Activated CD4-positive, alpha-beta T cell treated with anti-CD3 and anti-CD28 coated beads, Interleukin-2, amount 50 U/mL, for 48 hours (primary cell): ENCODE measurements at places on chromosomes 7 and 10.

DNA sequence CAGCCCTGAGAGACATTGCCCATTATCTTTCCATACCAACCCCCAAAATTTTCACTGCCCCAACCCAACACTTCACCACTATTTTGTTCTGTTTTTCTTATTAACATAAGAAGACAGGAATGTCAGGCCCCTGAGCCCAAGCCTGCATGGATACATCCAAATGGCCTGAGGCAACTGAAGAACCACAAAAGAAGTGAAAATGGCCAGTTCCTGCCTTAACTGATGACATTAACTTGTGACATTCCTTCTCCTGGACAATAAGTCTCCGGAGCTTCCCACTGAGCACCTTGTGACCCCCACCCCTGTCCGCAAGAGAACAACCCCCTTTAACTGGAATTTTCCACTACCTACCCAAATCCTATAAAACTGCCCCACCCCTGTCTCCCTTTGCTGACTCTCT lies 1076.4 kb upstream of the GHITM start:
- DNase-seq: no peak

DNA sequence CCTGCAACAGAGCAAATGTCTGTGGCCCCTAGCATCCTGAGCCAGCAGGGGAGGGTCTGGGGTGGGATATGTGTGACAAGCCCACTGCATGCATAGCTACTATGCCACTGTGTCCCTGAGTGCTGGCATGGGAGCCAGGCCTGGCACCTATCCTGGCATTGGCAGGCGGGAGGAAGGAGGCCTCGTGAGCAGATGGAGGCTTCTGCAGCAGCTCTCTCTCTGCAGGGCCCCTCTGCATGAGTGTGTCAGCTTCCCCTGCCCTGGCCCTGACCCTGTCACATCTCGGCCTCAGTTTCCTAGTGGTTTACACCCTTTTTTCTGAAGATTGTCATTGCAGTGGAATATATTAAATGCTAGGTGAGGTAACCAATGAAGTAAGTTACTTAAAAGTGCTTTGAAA lies 13.1 kb upstream of the IMPDH1 start:
- no peak for DNase-seq

DNA sequence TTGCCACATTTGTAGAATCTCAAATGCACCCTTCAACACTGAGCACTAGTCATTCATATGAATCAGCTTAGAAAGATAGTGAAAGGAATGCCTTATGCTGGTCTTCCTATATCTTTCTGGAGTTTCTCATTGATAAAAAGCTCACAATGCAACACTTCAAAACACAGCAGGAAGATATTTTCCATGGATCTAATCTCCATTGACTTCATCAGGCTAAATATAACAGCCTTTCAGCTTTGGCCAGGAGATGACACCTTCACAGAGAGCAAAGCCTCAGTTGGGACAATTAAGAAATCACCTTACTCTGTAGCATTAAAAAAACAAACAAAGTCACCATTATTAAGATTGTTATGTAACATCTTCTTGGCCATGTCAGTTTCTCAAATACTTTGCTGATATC lies 6.7 kb downstream of the NRP1 start:
- DNase-seq: no peak

- DNase-seq: no peak
Measured at GRCh38 chr10:64040781-64041180, 519.6 kb downstream of the REEP3 start.

GRCh38 chr7:29860186-29860585 lies 53.9 kb downstream of the WIPF3 start:
- DNase-seq: no peak

GRCh38 chr10:86217371-86218080 lies 149.1 kb downstream of the GRID1 start:
- DNase-seq: no peak

- DNase-seq: no peak
Measured at GRCh38 chr7:88775838-88776237, 16.3 kb downstream of the ZNF804B start.

DNA sequence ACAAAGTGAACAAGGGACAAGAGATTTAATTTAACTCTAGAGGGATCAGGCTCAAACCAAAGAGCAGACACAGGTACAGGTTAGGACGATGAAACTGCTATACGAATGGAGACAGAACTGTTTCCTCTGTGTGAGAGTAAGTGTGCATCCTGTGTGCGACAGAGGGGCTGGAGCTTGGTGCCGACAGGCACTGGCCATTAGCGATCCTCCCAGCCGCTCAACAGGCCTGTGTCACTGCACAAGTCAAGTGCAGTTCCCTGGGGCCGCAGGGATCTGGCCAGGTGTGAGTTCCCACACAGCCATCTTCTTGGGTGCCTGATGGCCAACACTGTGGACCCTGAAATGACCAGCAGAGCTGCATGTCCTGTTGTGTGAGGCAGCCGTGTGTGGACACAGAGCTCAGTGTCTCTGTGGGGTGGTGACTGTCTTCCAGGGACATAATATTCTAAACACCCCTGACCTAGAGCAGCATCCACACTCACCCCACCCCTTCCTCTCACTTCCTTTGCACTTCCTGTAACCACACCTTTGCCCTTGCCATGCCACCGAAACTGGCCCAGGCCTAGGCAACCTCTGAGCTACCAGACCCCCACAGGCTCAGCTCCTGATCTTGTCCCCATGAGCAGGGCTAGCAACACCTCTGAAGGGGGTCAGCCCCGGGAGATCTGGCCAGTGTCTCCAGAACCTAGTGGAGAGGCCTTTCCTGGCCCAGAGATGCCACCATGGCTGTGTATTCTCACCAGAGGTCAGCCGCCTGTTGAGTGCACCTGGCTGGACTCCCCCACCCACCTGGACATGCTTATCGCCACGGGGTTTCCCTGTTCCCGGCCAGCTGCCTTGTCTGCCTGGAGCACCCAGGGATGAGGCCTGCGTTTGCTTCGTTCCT lies 11.7 kb upstream of the TBRG4 start:
- DNase-seq: no peak

GRCh38 chr10:22685926-22686325 lies 28.5 kb downstream of the PIP4K2A start:
- no peak for DNase-seq
